ENCODE measurements at places on chromosomes 6 and 20.

GRCh38 chr6:111950661-111951496 lies 77.6 kb upstream of the FYN start:
- DNase-seq = peak; percentile 37

GRCh38 chr20:8545212-8545611 lies 413.1 kb downstream of the PLCB1 start:
- peak; percentile 18 for DNase-seq

- DNase-seq = no peak
Measured at GRCh38 chr20:37943501-37944455, 40.9 kb downstream of the VSTM2L start.

DNA sequence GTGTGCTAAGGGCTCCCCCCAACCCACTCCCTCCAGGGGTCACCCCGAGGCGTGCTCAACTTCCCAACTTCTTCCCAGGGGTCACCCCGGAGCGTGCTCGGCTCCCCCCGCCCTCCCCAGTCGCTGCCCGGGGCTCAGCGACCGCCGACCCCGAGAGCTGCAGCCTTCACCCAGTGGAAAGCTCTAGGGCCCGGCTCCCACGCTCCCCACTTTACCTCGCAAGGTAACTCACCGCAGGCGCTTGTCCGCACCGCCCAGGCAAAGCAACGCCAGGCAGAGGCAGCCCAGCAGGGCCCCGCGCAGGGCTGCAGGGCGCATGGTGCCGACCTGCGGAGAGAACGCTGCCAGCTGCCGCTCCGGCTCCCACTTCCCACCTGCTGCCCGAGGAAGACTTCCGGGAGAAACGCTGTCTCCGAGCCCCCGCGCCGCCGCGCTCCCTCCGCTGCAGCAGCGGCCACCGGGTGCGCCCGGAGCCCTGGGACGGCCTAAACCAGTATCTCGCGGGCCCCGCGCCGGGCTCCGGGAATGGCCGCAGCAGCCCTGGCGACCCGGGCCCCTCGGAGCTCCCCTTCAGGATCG lies 396 bp downstream of the RNASET2 start:
- DNase-seq = peak; percentile 15

GRCh38 chr6:21294144-21294543 lies 299.4 kb upstream of the SOX4 start:
- no peak for DNase-seq

DNA sequence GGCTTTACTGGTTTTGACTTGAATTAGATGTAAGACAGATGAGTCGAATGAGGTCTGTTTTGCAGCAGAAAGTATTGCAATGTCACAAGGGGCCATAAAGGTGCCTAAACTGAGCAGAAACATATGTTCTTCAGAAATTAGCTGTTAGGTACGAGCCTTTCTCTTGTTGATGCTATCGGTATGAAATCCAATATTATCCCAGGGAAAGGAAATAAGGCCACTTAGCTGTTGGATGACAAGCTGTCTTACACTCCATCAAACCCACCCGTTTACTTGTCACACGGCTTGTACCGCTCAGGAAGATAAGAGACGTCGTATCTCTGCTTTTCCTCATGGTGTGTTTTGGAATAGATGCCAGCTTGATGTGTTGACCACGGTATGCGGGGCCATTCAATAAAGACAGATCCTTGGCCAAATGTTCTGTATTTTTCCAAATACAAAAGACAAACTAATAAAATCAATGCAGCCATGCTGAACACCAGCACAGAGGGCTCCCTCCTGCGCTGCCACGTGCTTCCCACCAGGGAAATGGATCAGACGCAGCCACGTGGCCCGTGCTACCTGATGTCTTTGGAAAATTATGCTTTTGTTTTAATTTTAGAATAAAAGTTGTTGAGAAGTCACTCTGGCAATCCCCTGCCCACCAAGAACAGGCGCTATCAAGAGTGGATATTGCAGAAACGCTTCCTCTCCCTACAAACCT lies 255.9 kb upstream of the SULF2 start:
- no peak for DNase-seq

DNA sequence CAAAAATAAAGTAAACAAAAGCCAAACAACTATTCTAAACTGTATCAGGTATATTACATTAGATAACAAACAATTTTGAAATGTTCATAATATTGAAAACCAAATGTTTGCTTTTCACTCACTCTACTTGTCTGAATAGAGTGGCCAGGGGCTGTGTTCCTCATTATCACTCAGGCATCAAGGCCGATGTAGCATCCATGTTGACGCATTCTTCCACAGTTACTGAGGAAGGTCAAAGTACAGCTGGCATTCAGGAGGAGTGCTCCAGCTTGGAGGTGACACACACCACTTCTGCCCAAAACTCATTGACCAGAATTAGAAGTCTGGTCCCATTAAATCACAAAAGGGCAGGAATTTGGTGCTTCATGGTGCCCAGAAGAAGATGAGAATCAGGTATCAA lies 137.6 kb upstream of the MANEA start:
- no peak for DNase-seq

DNA sequence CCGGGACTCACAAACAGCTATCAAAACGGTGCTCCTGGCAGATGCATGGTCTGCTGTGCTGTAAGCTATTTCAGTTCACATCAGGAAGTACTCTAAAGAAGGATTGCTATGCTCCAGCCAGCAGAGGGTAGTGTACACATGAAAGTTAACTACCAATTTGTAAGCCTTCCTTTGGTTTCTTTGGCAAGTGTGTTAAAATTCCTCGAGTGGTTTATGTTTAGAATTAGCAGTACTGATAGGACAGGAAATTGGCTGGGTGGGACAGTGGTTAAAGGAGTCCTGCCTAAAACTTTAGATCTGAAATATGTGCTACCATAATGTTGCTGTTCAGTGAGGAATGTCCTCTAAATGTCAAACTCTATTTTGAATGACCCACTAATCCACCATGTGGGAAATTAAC lies 47.4 kb downstream of the TRMT11 start:
- DNase-seq = peak; percentile 91

- DNase-seq = peak; percentile 59
Measured at GRCh38 chr6:151389618-151390275, 1.6 kb downstream of the ZBTB2 start.
